ENCODE measurements at places on chromosomes 4 and X.

DNA sequence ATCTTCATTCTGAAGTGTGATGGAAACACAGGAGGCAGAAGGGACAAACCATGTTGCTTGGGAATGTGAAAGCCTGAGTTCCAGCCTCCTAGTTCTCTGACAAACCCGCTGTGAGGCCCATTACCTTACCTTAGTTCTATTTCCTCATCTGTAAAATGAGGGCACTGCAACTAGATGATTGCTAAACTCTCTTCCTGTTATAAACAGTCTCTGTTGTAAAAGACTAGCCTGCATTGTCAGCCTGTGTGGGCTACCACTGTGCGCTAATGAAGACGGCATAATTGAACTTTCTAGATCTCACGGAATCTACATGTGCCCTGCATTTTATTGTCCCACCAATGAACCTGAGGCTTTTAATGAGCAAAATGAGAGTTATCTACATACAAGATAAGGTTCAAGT is 147.2 kb downstream of the AFF2 start:
- DNase-seq: no peak

- DNase-seq: no peak
Observed at GRCh38 chr4:116849620-116850019, 235.8 kb downstream of the TRAM1L1 start.

- DNase-seq: no peak
Observed at GRCh38 chrX:19555236-19555635, 39.9 kb upstream of the MAP3K15 start.

DNA sequence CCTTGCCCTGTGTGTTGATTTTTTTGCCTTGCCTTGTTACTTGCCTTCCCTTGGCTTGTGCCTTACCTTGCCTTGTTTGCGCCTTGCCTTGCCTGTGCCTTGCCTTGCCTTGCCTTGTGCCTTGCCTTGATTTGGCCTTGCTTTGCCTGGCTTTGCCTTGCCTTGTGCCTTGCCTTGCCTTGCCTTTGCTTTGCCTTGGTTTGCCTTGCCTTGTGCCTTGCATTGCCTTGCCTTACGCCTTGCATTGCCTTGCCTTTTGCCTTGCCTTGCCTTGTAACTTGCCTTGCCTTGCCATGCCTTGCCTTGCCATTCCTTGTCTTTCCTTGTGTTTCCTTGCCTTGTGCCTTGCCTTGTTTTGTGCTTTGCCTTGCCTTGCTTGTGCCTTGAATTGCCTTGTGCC is 94.6 kb downstream of the TAB3 start:
- DNase-seq: no peak

GRCh38 chr4:127463883-127464282 is 168.9 kb upstream of the INTU start:
- DNase-seq: no peak

- peak; percentile 36 for DNase-seq
Observed at GRCh38 chr4:7852568-7853185, 87.0 kb downstream of the AFAP1 start.

DNA sequence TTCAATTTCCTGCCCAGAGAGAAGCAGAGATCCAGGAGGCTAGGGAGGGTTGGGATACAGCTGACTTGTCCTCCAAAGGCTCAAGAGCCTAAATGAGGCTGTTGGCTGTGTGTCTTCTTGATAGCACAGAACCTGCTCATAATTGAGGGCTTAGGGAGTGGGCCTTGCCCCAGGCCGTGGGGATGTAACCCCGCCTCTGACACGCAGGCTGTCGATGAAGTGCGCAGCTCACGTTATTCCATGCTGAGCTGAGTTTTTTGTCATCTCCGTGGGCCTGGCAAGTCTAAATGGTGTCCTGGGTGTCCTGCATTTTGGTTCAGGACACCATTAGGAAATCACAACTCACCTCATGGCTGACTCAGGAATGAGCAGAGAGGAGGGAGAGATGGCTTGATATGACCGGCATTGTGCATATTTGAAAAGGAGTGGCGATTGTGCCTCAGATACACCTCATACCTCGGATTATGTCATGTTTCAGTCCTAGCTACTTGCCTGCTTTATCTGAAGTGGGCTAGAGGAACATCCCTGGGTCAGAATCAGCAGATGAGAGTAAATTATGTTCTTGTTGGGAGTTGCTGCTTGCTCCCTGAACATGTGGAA is 43.7 kb downstream of the FHDC1 start:
- DNase-seq: no peak

DNA sequence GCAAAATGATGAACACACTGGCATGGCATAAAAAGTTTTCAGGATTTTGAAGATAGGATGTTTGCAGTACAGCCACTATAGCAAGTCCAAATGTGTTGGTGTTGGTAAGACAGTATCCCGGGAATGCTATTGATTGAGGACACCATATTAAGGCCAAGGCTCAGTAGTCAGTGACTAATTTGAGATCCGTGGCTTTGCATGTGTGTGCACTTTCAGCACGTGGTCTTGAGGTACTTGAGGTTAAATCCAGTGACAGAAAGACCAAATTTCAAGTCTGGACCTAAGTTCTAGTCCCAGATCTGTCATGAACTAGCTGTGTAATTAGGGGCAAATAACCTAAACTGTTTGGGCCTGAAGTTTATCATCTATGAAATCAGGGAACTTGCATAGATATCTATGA is 76.5 kb upstream of the ETNPPL start:
- no peak for DNase-seq

GRCh38 chr4:78796526-78796925 is 20.4 kb downstream of the BMP2K start:
- DNase-seq: no peak

DNA sequence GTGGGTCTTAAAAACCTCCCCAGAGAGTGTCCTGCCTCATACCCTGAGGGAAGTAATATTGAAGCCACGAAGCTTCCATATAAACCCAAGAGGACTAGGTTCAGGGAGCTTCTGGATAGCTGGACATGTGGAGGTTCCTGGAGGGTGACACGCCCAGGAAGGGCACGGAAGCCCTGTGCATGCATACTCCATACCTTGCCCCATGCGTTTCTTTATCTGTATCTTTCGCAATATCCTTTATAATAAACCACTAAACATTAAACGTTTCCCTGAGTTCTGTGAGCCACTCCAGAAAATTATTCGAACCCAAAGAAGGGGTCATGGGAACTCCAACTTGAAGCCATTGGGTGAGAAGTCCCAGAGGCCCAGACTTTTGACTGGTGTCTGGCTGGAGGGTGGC is 45.7 kb upstream of the HPF1 start:
- DNase-seq: no peak

DNA sequence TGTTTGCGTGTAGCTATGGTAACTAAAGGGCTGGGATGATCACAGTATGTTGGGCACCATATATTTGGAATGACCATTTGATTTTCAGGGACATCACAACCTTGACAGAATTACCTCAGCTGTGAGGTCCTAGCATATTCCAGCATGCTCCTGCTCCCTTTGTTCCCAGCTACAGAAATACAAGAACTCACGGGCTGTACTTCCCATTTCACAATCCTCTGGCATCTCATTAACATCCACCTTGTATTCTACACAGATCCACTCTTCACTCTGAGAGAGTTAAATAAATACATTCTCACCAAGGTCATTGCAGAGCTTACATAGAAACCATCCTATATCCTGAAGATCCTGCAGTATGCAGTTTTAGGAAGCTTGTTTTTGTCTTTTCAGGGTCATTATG is 169.7 kb downstream of the FRMPD4 start:
- no peak for DNase-seq

DNA sequence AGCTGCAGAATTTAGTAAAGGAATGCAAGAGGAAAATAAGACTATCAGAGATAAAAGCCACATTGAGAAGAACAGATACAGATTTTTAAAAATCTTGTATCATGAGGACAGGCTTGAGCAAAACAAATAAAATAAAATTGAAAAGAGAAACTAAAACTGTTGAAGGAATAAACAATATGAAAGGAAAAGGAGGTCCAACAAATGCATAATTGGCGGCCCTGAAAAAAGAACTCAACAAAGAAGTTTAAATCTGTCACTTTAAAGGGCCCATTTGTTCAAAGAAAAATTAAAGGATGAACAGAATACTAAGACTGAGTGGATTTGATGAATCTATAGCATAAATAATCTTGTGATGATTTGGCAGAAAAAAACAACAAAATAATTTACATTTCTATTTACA is 36.5 kb downstream of the TMPRSS11B start:
- no peak for DNase-seq

DNA sequence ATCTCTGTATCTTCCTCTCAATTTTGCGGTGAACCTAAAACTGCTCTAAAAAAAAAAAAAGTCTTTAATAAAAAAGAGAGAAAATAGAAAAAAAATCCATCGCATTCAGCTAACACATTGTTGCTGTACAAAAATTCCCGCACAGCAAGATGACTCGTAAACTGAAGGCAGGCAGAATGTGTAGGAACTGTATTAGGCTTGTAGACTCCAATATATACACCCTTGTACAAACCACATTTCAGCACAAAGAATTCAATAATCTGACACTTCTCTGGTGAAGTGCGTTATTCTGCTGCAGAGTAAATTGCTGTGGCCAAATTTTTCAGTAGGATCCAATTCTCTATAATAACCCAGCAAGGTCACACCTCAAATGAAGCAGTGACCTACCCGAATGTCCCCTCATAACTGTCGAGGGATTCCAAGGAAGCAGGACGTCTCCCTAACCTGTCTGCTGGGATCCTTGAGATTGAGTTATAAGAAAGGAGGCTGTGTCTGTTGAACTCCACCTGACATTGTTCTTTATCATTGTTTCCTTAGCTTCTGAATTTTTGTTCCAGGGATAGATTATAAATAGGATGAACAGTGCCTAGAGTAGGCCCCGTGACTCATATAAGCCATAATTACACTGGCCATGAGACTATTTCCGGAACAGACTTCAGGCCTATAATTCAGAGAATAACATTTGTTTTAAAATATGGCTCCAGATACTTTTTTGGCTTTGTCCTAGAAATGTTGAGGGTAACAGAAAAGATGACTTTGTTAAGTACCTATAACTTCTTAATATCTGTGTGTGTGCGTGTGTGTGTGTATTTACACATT is 348.3 kb downstream of the PCDH7 start:
- no peak for DNase-seq

DNA sequence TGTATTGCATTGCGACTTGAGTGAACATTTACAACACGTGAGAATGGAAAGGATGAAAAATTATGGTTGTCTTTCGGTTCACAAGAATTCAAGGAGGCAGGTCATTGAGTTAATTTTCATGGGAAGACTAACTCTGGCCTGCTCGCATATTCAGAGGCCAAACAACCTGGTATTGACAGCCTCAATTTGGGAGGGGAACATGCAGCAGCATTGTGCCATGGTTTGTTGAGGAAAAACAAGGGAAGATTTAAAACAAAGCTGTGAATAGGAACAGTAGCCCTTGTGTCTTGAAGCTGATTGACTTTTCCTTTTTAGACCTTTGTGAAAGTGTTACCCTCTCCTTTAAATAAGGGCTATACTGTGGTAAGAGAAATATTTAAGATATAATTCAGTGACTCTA is 31.9 kb downstream of the FAT4 start:
- DNase-seq: no peak

DNA sequence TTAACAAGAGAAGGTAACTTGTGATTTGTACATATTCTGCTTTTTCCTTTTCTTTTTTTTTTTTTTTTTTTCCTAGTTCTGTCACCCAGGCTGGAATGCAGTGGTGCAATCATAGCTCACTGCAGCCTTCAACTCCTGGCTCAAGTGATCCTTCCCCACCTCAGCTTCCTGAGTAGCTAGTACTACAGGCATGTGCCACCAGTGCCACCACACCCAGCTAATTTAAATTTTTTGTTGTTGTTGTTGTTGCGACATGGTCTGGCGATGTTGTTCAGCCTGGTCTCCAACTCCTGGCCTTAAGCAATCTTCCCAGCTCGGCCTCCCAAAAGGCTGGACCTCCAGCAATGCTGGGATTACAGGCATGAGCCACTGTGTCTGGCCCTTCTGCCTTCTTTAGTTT is 1.5 kb upstream of the TACR3 start:
- no peak for DNase-seq

DNA sequence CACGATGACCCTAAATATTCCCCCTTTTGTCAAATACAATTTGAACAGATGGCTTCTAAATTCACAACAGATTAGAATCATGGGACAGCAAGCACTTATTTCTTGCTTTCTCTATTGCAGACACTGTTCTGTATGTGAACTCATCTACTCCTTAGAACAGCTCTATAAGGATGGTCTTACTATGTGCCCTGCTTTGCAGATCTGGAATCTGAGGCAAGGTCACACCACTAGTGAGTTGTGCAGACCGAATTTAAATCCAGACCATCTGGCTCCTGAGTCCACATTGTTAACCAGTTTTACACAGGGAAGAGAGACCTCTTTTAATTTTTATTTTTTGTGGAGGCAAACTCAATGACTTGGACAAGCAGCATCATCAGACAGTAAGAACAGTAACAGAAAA is 50.2 kb downstream of the GPRIN3 start:
- no peak for DNase-seq

DNA sequence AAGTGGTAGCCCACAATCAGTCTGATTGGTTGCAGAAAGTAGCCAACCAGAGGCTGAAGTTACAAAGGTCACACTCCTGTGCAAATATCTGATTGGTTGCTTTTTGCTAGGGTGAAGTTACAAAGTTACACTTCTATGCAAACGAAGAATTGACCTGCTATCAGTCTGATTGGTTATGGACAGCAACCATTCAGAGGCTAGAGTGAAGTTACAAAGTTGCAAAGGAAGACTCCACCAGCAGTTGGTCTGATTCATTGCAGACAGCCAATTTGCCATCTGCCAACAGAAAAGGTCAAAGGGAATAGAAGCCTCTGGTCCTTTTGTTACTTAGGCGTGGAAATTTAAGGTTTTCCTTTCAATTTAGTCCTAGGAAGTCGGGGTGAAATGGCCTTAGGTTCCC is 377.7 kb downstream of the PRDM5 start:
- no peak for DNase-seq

- no peak for DNase-seq
Observed at GRCh38 chr4:10612476-10612875, 72.1 kb downstream of the CLNK start.

- DNase-seq: no peak
Observed at GRCh38 chrX:119778829-119779228, 12.6 kb downstream of the RPL39 start.

GRCh38 chrX:10611441-10612090 is 8.8 kb downstream of the MID1 start:
- DNase-seq: no peak
